ENCODE measurements at places on chromosomes 2 and 18.

- DNase-seq = no peak
Measured at GRCh38 chr2:152509772-152510491, 175.0 kb downstream of the FMNL2 start.

DNA sequence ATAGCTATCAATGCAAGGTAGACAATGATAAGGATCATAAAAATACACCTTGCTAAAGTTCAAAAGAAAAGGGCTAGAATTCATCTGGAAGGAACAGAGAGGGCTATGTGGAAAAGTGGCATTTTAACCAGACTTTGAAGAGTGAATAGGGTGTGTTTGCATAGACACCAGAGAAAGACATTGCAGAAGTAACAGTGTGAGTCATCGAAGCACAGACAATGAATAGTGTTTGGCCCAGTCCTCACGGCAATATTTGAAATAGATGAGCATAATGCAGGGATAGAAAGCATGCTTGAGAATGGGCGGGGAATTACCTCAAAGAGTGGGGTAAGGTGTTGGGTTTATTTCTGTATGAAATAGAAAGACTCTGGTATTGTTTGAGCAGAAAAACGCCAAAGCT is 24.2 kb downstream of the MYT1L start:
- DNase-seq = no peak

- no peak for DNase-seq
Measured at GRCh38 chr2:134158295-134158694, 95.6 kb upstream of the MGAT5 start.

GRCh38 chr18:44889111-44889510 is 208.4 kb downstream of the SETBP1 start:
- no peak for DNase-seq

DNA sequence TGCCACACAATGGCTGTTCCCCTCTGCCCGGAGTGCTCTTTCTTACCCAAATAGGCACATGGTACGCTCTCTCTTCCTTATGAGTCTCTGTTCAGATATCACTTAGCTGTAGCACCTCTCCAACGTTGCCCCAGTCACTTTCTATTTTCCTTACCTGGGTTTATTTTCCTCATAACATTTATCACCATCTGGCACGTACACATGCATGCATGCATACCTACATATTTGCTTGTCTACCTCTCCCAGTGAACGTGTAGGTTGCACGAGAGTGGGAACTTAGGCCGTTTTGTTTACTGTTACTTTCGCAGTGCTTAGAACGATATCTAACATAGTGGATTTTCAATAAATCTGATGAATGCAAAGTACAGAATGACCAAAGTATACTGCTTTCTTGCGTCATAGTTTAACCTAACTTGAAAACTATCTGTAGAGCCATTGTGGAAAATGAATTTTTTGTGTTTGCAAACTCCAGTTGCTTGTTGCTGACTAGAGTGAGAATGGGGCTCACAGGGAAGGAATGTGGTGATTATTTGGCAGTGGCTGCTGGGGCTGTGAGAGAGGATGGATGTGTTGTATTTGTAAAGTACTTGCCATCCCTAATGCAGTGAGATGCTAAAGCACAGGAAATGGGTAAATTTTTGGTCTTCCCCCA is 47.1 kb downstream of the ACSL3 start:
- DNase-seq = no peak

- no peak for DNase-seq
Measured at GRCh38 chr2:240895656-240896388, at the start of gene MAB21L4. Gene MAB21L4, minus strand, starts transcription at chr2:240896156. Its CDS starts 159 bp downstream, at chr2:240895997.

- no peak for DNase-seq
Measured at GRCh38 chr18:59096098-59096789, 43.4 kb upstream of the SEC11C start.

GRCh38 chr2:79393107-79393685 is 119.7 kb upstream of the CTNNA2 start:
- no peak for DNase-seq

GRCh38 chr2:166613226-166613625 is 119.2 kb upstream of the SCN7A start:
- no peak for DNase-seq

GRCh38 chr2:102788885-102789260 is 27.0 kb downstream of the TMEM182 start:
- DNase-seq = no peak

DNA sequence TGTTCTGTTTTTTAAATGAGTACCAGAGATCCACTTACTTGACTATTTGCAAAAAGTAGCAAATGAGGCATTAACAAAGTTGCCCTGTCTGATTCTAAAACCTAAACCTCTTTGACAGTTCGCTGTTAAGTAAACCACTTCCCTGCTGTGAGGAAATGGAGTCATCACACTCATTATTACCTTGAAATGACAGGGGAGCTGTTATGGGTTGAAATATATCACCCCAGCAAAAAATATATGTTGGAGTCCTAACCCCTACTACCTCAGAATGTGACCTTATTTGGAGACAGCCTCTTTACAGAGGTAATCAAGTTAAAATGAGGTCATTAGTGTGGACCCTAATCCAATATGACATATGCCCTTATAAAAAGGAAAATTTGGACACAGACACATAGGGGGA is 36.1 kb downstream of the DHRS9 start:
- no peak for DNase-seq

DNA sequence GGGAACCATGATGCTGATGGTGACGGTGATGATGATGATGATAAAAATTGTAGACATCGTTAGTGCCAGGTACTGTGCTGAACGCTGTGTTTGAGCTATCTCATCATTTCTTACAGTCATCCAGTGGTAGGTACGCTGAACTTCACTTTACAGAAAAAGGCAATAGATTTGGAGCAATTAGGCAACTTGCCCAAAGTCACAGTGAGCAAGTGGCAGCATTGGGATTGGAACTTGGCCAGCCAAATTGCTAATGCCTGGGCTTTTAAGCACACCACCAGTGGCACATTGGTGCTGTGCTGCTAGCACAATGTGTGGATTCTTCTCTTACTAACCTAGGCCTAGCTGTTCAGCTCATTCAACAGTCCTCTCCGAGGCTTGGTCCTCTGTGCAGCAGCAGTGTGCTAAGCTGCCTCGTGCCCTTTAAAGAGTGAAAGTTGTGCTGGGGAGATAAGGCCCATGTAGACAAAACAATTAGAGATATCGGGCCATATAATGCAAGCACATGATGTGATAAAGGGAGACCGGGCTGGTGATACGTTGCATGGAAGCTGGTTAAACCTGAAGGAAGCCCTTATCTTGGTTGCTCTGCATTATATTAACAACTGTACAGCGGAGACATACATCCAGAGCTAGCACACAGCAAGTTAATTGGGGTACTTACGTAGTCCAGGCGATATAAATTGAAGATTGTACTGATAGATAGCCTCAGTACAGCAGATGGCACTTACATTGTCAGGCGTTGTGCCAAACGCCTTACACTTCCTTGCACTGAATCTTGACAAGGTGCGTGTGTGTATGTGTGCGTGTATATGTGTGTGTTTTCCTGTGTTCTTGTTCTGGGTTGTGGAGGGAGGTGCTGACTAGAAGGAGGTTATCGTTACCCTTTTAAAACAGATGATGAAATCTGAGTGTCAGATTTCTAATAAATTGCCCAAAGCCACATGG is 28.4 kb downstream of the HK2 start:
- no peak for DNase-seq

Measured in stimulated activated CD4-positive, alpha-beta T cell treated with anti-CD3 and anti-CD28 coated beads, Interleukin-2, amount 100 ng/mL, for 24 hours (primary cell).